NCI-H146 (cell line): ENCODE measurements at places on chromosomes 12 and 14.

GRCh38 chr14:104284107-104284592 lies 145.8 kb downstream of the KIF26A start:
- peak; percentile 27 for DNase-seq

- no peak for DNase-seq
Observed at GRCh38 chr12:59193476-59194050, 273.3 kb upstream of the LRIG3 start.

DNA sequence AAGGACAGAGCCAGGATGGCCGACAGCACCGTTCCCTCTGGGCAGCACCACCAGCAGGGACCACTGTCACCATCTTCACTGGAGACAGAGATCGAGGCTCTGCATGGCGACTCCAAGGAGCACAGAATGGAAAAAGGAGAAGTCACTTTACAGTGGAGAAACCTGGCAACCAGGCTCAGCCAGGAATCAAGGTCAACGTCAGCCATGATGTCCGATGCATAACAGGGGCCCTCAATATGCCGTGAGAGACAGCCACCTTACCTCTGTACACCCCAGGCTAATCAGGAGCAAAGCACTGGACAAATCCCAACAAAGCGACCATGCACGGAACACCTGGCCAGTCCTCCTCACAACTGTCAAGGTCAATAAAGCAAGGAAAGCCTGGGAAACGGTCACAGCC lies 20.6 kb upstream of the SFSWAP start:
- no peak for DNase-seq

- no peak for DNase-seq
Observed at GRCh38 chr12:93922583-93923006, 225.8 kb upstream of the PLXNC1 start.

- DNase-seq: no peak
Observed at GRCh38 chr12:65758401-65758800, 65.9 kb upstream of the HMGA2 start.

DNA sequence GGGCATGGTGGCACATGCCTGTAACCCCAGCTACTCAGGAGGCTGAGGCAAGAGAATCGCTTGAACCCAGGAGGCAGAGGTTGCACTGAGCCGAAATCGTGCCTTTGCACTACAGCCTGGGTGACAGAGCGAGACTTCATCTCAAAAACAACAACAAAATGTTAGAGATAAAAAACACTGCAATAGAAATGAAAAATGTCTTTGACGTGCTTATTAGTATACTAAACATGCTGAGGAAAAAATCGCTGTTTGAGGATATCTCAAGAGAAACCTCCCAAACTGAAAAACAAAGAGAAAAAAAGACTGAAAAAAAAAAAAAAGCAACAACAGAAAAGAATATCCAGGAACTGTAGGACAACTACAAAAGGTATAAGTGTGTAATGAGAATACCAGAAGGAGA lies 15.2 kb upstream of the APOLD1 start:
- DNase-seq: no peak

- DNase-seq: peak; percentile 45
Observed at GRCh38 chr14:23577710-23578392, 739 bp downstream of the JPH4 start.

DNA sequence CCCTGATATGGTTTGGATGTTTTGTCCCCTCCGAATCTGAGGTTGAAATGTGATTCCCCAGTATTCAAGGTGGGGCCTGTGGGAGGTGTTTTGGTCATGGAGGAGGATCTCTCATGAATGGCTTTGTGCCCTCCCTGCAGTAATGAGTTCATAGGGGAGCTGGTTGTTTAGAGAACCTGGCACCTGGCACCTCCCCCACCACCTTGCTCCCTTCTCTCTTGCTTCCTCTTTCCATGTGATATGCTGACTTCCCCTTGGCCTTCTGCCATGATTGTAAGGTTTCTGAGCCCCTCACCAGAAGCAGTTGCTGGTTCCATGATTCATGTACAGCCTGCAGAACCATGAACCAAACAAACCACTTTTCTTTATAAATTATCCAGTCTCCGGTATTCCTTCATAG lies 32.6 kb downstream of the CD163L1 start:
- DNase-seq: no peak

DNA sequence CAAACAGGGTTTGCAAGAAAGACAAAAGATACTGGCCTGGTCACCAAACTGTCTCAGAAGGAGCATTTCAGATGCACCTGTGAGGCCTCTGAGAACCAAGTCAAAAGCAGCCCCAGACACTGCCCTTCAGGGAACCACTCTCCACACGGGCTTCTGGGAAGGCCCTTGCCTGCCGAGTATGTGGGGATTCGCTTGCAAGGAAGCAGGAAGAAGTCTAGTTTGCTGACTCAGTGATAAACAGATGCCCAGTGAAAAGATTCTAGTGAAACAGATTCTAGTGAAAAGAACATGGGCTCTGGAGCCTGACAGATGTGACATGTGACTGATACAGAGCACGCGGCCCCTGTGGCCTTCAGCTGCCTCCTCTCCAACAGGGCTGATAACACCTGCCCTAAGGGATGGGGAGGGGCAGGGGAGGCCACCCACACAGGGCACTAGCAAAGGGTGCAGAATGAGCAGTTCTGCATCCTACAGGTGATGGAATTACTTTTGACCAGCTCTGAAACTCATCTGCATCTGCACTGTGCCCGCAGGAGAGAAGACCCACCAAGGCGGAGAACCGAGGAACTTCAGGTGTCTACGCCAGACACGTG lies 19.1 kb downstream of the AMN start:
- DNase-seq: no peak

- no peak for DNase-seq
Observed at GRCh38 chr14:80172375-80173051, 38.8 kb downstream of the DIO2 start.

- DNase-seq: no peak
Observed at GRCh38 chr14:69673104-69673503, 61.7 kb downstream of the SUSD6 start.

DNA sequence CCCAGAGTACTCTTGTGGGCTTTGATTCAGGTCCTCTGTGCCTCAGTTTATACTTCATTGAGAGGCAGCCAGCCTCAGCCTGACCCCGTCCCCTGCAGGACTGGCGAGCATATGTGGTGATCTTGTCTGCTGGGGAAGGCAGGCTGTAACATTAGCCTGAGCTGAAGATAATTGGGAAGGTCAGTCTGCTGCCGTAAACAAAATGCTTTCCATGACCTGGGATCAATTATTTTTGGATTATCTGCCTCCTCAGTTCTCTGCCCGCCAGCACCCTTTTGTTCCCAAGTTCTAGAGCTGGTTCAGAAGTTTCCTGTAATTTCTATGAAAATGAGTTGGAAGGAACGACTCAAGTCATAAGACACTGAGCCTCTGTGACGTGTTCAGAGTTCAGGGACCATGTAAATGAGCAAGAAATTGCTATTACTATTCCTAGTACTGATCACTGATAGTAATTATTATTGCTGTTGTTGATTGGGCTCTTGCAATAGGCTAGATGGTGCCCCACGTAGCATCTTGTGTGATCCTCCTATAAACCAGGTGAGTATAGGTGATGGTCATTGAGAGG lies 4.5 kb downstream of the ORAI1 start:
- DNase-seq: no peak

DNA sequence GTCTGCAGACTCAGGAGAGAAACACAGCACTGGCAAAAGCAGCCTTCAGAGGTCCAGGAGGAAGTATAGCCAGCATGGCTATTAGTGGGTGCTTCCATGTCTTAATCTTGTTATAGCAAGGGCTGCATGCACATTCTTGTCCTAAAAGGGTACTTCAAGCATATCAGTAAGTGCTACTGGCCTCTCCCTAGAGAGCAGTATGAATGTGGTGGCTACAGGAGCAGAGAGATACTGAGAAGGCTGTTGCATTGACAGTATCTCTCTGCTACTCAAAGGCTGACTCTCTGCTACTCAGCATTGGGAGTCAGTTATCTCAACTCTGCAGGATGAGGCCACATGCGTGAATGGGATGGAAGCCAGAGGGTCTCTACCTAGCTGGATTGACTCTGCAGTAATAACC lies 2.0 kb downstream of the GARIN6 start:
- no peak for DNase-seq

DNA sequence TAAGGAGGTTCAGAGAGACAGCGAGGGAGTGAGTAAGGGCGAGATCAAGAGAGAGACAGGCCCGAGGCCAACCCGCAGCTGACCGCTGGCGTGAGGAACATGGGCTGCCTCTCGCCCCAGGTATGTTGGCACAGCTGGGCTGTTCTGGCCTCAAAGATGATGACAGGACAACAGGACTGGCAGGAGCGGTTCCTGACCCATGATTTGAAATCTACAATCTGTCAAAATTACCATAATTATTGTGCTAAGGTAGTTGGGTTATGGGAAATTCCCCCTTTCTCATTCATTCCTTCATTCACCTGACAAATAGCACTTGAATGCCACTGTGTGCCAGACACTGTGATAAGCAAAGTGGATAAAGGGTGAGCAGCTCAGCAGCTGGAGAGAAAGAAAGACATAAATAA lies 5.1 kb upstream of the ENDOU start:
- DNase-seq: peak; percentile 85

GRCh38 chr12:20127413-20127812 lies 240.9 kb upstream of the PDE3A start:
- DNase-seq: no peak

GRCh38 chr12:50401500-50402081 lies 906 bp downstream of the LARP4 start:
- peak; percentile 7 for DNase-seq

DNA sequence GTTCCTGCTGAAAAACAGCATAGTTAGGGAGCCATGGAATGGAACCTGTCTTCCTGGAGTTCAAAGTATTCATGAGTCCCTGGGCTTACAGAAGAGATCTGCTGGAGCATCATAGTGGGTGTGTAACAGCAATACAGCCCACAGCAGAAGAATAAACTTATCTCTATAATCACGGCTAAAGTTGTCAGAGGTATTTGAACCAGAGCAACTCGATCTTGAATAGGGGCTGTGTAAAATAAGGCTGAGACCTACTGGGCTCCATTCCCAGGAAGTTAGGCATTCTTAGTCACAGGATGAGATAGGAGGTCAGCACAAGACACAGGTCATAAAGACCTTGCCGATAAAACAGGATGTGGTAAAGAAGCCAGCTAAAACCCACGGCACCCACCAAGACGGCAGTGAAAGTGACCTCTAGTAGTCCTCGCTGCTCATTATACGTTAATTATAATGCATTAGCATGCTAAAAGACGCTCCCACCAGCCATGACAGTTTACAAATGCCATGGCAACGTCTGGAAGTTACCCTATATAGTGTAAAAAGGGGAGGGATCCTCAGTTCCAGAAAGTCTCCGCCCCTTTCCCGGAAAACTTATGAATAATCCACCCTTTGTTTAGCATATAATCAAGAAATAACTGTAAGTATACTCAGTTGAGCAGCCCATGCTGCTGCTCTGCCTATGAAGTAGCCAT lies 223.4 kb downstream of the PCNX1 start:
- DNase-seq: no peak

DNA sequence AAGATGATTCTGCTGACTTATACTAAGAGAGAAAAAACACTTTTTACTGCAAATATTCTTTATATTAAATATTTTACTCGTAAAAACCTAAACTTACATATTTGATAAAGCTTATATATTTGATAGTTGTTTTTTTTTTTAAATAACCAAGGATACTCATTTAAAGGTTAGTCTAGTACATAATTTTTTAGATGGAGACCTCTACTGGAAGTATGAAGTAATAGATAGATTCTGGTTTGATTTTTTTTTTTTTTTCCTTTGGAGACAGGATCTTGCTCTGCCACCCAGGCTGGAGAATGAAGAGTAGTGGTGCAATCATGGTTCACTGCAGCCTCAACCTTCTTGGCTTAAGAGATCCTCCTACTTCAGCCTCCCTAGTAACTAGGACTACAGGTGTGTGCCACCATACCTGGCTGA lies 16.4 kb downstream of the ARID2 start:
- peak; percentile 35 for DNase-seq

DNA sequence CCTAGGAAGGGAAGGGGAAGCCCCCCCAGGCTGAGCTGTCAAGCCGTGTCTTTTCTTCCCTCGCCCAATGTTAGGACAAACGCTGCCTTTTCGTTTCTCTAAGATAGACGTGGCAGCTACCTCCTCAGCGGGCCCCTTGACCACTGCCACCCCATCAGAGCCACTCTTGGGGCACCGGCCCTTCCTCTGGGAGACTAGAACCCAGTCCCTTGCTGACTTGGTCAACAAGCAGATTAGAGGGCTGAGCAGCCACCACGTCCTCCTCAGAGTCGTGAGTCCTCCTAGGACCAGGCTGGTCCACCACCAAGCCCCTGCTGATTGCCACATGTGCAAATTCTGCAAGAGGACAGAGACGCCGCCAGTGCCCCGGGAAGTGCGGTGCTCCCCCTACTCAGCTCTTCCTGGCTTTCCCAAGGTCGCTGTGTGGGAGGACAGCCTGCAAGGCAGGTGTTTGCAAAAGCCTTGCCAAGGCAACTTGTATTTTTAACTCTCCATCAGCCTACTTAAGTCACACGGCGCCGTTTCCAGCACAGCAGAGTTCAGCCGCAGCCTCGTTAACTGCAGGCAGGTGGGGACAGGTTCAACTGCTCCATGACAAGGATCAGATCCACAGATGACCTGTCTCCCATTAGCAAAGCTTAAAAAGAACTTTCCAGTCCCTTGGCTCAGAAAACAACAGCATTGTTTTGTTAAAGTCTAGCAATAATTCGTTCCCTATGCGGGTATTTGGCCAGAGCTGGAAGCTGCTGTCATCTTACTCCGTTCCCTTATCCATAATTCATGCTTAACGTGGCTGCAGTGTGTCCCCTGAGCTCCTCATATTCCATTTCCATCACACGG lies 65.6 kb downstream of the TESC start:
- DNase-seq: no peak

GRCh38 chr12:89081719-89082369 lies 270.5 kb downstream of the DUSP6 start:
- no peak for DNase-seq

- peak; percentile 23 for DNase-seq
Observed at GRCh38 chr14:71232506-71232905, 325.2 kb downstream of the PCNX1 start.

DNA sequence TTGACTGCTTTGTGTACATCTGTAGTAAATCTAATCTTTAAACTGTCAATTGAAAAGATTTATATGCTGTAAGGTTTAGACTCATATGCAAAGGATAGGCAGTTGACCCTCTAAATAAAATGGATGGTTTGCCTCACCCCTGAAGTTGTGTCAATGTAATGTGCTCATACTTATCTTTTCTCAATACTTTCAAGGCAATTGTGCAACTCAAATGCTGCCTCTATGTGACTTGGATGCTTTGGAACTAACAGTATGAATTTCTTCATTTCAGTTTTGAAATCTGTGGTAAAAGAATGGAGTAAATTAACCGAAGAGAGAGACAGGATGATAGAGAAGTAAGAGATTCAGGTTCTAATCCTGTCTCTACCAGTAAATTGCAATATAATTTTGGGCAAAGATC lies 9.7 kb downstream of the PDE6H start:
- DNase-seq: no peak
